ENCODE measurements at places on chromosomes 3 and 15. TPM values are rescaled to one million over a fixed set of nuclear protein-coding genes. Genes with fewer than 3 reads are reported as not detected.

DNA sequence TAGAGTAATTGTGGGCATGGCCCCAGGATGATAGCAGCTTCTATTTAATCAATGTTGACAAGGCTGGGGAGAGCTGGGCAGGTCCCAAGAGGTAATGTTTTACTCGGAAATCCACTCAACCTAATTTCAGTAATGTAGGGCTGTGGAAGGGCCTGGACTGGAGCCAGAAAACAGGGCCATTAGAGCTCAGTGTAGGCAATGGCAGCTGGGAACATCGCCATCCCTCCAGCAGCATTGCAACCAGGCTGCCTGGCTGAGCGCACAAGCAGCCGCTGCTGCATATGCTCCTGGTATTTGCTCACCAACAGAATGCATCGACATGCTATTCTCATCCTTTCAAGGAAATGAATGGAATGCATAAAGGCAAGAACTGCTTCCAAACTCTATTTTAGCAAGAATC is 90.0 kb downstream of the GAP43 start:
- H3K27ac ChIP-seq, result no peak overlapping the region
- H3K27me3 ChIP-seq, result no peaks in the 10 kb centered on the region
- no peak overlapping the region for H3K4me3 ChIP-seq
- H3K4me1 ChIP-seq, result no peaks in the 10 kb centered on the region

GRCh38 chr15:101303408-101303807 is 8.4 kb upstream of the SNRPA1 start:
- H3K27ac ChIP-seq, result peak overlapping the region; percentile 81
- no peaks in the 10 kb centered on the region for H3K4me1 ChIP-seq
- no peak for DNase-seq
- H3K27me3 ChIP-seq, result no peaks in the 10 kb centered on the region

DNA sequence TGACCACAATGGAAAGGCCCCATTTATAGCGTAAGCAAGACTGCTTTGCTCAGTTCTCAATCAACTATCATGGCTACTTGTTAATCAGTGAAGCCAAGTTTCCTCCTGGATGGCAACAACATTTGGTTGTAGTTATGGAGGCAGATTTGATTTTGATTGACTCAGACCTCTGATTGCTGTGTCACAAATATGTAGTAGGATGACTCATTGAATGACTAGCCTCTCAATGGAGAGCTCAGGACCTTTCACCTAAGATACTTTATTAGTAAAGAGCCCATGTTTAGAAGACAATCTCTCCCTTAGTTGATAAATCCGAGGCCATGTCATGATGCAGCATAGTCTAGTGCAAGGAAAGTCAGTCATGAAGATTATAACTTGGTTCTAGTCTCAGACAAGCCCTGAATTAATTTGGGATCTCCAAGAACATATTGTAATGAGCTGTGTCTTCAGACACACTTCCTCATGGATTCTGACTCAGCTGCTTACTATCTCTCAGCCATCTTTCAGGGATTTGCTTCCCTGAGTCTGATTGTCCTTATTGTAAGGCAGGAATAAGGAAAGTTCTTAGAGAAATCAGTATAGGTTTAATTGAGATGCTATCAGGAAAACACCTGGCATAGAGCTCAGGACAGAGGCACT is 397.4 kb upstream of the TMCO5A start:
- no peak overlapping the region for H3K4me3 ChIP-seq
- H3K4me1 ChIP-seq, result no peaks in the 10 kb centered on the region
- H3K27me3 ChIP-seq, result peaks cover 12% of the 10 kb centered on the region
- H3K27ac ChIP-seq, result no peak overlapping the region
- no peak for DNase-seq

- no peaks in the 10 kb centered on the region for H3K36me3 ChIP-seq
- peaks cover 21% of the 10 kb centered on the region for H3K4me1 ChIP-seq
- peaks cover 20% of the 10 kb centered on the region for H3K27me3 ChIP-seq
- no peak overlapping the region for H3K4me3 ChIP-seq
- H3K27ac ChIP-seq, result no peak overlapping the region
These were observed 9.6 kb upstream of the CYP11A1 start for GRCh38 chr15:74376825-74377581.

DNA sequence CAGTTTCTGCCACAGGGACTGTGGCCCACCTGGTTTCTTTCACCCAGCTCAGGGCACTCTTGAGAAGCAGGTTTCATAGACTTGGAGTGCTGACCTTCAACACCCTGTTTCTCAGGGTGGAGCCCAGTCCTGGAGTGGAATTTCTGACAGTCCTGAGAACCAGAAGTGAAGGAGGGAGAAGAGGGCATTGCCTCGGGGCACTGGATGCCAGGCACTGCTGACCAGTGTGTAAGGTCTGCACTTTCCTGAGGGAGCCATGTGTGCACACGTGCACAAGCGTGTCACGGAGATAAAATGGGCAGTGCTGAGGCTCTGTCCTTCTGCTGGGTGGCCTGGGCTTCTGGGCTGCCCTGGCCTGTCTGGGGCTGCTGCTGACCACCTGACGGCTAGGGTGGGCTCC is 118.5 kb downstream of the SEC22A start:
- DNase-seq, result no peak
- H3K36me3 ChIP-seq, result no peaks in the 10 kb centered on the region
- H3K4me1 ChIP-seq, result peaks cover 12% of the 10 kb centered on the region
- peaks cover 7% of the 10 kb centered on the region for H3K27me3 ChIP-seq
- no peak overlapping the region for H3K4me3 ChIP-seq

DNA sequence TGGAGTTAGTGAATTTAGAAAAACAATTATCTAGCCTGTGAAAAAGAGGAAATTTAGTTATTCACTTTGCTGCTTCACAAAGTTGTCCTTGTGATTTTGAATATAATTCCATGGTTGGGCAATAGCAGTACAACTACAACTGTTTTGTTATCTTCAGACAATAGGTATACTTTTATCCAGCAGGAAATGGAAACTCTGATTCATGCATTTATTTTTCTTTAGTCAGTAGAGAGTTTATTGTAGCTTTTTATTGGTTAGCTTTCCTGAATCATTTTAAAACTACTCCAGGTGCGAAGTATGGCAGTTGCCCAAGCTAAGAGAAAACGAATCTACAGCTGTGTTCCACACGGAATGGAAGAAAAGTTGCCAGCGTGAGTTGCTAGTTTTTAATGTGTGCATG is 80.3 kb downstream of the TM4SF4 start:
- peaks cover 70% of the 10 kb centered on the region for H3K4me1 ChIP-seq
- no peak for DNase-seq
- no peaks in the 10 kb centered on the region for H3K27me3 ChIP-seq
- no peaks in the 10 kb centered on the region for H3K36me3 ChIP-seq
- H3K27ac ChIP-seq, result peak overlapping the region; percentile 72
- peak overlapping the region; percentile 70 for H3K4me3 ChIP-seq

- no peaks in the 10 kb centered on the region for H3K27me3 ChIP-seq
- no peaks in the 10 kb centered on the region for H3K36me3 ChIP-seq
- no peak overlapping the region for H3K27ac ChIP-seq
- H3K4me1 ChIP-seq, result no peaks in the 10 kb centered on the region
- no peak for DNase-seq
- H3K4me3 ChIP-seq, result no peak overlapping the region
These were observed 17.8 kb upstream of the ZNF774 start for GRCh38 chr15:90334304-90334731.

Gene CHRNA3
- 3.8 TPM for total RNA-seq

Data from neural crest cell (in vitro differentiated cells).